ENCODE measurements at places on chromosomes 13 and 19.

DNA sequence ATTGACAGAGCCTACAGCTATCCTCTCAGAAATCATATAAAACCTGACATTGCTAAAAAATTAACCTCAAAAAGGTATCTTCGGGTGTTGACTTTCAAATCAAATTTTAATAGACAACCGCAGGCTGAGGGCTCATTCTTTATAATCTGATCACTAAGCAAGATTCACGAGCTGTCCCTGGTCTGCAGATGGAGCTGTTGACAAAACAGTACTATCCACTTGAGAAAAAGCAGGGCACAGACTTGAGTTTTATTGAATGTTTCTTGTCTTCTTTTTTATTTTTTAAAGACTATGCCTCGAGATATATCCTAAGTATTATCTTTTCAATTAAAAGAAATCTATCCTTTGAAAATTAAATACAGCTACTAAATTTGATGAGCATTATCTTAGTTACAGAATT lies 540.5 kb downstream of the PCDH9 start:
- DNase-seq: no peak

GRCh38 chr13:67048084-67048820 lies 181.9 kb downstream of the PCDH9 start:
- no peak for DNase-seq

GRCh38 chr19:38661996-38662395 lies 14.5 kb downstream of the ACTN4 start:
- DNase-seq: no peak

GRCh38 chr19:55672418-55672817 lies 2.6 kb upstream of the EPN1 start:
- no peak for DNase-seq

DNA sequence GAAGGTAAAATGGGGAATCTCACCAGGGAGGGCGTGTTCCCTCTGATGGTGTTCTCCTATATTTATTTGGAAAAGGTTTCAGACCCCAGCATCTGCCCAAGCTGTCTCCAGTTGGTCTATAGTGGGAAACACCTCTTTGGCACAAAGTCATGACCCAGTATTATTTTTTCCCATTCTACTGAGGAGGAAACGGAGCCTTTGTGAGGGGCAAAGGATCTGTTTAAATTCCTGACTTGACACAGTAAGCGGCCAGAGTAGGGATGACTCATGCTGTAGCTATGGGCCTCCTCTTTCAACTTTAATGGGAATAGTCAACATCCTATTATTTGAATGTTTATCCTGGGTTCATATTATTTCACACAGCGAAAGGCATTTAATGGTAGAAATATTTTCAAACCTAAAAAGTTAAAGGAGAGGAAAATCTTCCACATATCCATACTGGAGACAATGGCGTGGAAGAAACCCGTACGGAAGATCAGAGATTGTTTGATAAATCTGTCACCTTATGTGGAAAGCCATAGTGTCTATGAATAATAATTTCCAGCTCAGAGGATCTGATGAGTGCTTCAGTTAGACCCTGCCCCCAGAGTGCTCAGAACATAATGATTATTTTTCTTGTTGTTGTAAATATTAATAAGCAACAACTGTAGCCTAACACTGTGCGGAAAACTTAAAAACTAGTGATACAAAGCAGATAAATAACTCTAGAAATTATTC lies 126.0 kb downstream of the FOXO1 start:
- DNase-seq: no peak

GRCh38 chr19:45508417-45508860 lies 1.2 kb downstream of the VASP start:
- DNase-seq: no peak

DNA sequence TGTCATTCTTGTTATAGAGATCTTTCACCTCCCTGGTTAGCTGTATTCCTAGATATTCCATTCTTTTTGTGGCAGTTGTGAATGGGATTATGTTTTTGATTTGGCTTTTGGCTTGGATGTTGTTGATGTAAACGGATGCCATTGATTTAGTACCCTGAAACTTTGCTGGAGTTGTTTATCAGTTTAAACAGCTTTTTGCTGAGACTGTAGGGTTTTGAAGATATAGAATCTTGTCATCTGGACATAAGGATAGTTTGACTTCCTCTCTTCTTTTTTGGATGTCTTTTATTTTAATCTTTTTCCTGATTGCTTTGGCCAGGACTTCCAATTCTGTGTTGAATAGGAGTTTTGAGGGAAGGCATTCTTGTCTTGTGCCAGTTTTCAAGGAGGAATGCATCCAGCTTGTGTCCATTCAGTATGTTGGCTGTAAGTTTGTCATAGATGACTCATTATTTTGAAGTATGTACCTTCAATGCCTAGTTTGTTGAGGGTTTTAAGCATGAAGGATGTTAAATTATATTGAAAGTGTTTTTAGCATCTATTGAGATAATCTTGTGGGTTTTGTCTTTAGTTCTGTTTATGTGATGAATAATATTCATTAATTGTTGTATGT lies 16.8 kb downstream of the ZNF431 start:
- DNase-seq: no peak

- DNase-seq: no peak
Measured at GRCh38 chr19:5094768-5095567, 126.1 kb downstream of the KDM4B start.

- DNase-seq: no peak
Measured at GRCh38 chr13:91546900-91547299, 148.5 kb downstream of the GPC5 start.

DNA sequence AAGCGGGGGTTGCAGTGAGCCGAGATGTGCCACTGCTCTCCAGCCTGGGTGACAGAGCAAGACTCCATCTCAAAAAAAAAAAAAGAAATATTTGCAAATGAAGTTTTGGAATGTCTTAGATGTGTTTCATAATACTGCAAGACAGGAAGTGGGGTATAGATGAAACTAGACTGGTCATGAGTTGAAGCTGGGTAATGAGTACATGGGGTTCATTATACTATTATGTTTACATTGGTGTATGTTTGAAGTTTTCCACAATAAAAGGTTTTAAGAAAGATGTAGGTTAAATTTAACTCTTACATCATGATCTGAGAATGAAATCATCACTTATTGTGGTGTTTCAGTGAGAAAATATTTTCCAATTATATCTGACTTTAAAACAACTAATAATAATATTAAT lies 19.0 kb downstream of the FNDC3A start:
- no peak for DNase-seq

GRCh38 chr19:18967358-18968146 lies 26.5 kb upstream of the HOMER3 start:
- no peak for DNase-seq

GRCh38 chr13:54845351-54845965 lies 1816.8 kb downstream of the OLFM4 start:
- DNase-seq: no peak

- DNase-seq: no peak
Measured at GRCh38 chr19:17243830-17244617, 1.7 kb downstream of the NR2F6 start.

DNA sequence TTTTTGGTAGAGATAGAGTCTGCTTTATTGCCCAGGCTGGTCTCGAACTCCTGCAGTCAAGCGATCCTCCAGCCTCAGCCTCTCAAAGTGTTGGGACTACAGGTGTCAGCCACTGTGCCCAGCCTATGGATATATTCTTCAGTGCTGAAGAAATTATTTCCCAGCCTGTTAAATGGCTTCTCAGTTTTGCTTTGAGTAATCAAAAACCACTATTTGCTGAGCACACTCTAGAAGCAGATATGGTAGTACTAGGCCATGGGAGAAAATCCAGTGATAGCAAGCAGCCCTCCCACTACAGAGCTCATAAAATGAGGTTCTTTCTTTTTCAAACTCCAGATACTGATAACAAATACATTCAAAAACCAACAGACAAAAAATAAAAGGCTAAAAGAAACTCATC lies 80.6 kb upstream of the CLDN10 start:
- DNase-seq: no peak

DNA sequence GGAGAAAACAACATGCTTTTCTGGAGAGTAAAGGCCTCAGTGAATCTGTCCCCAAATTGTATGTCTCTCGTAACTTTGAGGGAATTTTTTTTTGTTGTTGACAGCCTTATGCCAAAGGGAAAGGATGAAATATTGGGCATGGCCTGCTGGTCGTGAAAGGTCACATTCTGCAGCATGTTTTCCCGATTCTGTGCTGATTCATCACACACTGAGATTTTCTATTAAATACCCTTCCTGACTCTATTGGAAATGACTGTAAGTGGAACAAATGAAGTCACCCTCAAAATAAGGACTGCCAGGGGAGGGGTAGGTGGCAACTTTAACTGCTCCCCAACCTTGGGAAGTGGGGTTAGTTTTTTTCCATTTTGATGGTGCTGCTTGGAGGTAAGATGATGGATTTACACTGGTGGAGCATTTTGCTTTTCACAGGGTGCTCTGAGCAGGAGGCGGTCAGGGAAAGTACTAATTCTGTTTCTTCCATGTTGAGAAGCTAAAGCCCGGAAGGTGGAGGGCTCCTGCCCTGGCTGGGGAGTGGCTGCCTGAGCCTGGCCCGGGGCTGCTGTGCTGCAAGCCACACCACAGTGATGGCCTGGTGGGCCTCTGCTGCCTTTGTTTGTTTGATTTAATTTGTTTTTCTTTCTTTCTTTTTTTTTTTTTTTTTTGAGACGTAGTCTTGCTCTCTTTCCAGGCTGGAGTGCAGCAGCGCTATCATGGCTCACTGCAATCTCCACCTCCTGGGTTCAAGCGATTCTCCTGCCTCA lies 116.8 kb upstream of the SPATA13 start:
- no peak for DNase-seq

GRCh38 chr19:40366697-40367561 lies 18.4 kb downstream of the PLD3 start:
- no peak for DNase-seq

DNA sequence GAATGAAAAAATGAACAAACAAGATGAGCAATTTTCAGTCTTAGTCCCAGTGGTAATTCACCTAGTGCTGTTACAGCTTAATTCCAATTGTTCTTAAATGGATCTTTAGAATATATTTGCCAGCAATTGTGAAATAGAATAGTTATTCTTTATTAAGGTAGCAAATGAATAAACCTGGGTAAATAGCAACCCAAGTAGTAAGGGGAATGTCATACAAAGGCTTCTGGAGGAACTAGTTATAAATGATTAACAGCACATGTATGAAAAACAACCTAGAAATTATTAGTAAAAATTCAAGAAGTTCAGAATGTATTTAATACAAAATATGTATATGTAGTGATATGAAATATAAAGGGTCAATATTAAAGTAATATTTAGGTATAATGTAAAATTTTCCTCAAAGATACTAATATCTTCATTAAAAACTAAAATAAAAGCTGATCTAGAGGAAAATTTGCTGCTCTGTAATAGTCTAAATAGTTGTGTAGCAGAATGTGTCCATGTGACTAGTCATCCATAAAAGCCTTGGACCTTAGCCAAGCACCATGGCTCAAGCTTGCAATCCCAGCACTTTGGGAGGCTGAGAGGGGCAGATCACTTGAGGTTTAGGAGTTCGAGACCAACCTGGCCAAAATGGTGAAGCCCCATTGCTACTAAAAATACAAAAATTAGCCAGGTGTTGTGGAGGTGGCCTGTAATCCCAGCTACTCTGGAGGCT lies 535.9 kb upstream of the ATXN8OS start:
- DNase-seq: no peak

DNA sequence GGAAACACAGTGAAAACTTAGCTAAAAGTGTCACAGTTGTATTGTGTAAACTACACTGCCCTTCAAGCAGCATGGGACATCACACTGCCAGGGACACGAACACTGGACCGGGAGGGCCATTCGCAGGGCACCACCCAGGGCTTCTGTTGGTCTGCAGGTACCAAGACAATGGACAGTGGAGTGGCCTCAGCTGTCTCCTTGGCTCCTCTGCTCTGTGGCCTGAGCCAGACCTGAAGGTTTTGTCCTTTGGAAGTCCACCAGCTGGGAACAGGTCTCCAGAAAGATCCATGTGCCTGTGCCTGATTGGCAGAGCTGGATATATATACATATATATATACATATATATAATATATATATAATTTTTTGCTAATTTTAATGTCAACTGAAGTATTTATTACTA lies 149.8 kb downstream of the ZNF536 start:
- no peak for DNase-seq

- DNase-seq: no peak
Measured at GRCh38 chr13:20294497-20294896, 62.4 kb upstream of the GJB6 start.

DNA sequence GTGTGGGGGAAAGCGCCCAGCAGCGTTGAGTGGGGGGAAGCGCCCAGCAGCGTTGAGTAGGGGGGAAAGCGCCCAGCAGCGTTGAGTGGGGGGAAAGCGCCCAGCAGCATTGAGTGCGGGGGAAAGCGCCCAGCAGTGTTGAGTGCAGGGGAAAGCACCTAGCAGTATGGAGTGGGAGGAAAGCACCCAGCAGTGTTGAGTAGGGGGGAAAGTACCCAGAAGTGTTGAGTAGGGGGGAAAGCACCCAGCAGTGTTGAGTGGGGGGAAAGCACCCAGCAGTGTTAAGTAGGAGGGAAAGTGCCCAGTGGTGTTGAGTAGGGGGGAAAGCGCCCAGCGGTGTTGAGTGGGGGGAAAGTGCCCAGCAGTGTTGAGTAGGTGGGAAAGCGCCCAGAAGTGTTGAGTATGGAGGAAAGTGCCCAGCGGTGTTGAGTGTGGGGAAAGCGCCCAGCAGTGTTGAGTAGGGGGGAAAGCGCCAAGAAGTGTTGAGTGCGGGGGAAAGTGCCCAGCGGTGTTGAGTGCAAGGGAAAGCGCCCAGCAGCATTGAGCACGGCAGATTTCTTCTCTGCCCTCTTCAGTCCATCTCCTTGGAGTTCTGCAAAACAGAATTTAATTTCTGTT lies 138.4 kb downstream of the ATP11A start:
- DNase-seq: no peak

- peak; percentile 73 for DNase-seq
Measured at GRCh38 chr19:39474139-39474620, 6.5 kb upstream of the TIMM50 start.

DNA sequence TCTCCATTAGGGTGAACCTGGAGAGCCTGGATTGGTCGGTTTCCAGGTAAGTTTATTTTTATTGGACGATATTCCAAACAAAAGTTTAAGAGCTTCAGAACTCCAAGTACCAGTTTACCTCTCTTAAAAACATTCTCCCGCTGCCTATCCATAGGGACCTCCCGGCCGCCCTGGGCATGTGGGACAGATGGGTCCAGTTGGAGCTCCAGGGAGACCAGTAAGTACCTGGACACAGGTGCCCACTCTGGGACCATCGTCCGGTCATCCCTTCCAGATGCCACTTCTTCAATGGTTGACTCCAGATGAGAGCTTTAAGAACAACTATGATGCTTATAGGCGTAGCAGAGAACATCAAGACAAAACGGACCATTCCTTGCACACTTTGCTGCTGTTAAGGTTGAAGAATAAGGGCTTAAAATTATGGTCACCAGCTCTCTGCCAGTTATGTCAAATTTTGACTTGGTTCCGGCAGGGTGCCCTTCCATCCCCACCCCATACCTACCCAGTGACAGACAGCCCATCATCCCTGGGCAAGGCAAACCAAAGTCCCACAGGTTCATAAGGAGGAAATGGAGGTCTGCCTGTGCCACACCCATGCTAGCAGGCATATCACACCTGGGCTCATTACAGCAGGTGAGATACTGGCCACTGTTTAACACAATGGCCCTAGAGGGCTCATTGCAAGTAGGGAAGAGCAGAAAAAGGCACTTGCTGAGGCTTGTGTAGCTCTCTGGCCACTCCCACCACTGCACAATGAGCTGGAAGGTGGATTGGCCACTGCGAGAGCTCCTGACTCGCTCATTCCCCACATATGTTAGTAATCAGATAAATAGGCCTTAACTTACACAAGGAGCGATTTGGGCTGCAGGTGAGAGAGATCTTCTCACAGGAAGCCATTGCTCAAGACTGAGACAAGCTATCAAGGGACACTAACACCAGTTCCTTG lies 123.6 kb downstream of the COL4A2 start:
- no peak for DNase-seq

Measured in naive thymus-derived CD8-positive, alpha-beta T cell (primary cell).